ENCODE measurements at places on chromosomes 5 and 9. TPM values are rescaled to one million over a fixed set of nuclear protein-coding genes. Genes with fewer than 3 reads are reported as not detected.

GRCh38 chr5:50595199-50595598 is 71.2 kb upstream of the PARP8 start:
- H3K27ac ChIP-seq: no peak overlapping the region
- H3K36me3 ChIP-seq: no peaks in the 10 kb centered on the region
- H3K4me3 ChIP-seq: no peak overlapping the region
- no peaks in the 10 kb centered on the region for H3K27me3 ChIP-seq

Gene PCDHGC4
- not detected for polyA plus RNA-seq

- H3K36me3 ChIP-seq: no peaks in the 10 kb centered on the region
- H3K4me3 ChIP-seq: no peak overlapping the region
- no peak overlapping the region for H3K27ac ChIP-seq
- no peaks in the 10 kb centered on the region for H3K27me3 ChIP-seq
- H3K4me1 ChIP-seq: peaks cover 14% of the 10 kb centered on the region
Measured at GRCh38 chr9:134187110-134187531, 22.8 kb upstream of the RNU6ATAC start.

Gene CCDC112
- 3.6 TPM for polyA plus RNA-seq

Gene SLC36A2
- not detected for polyA plus RNA-seq

DNA sequence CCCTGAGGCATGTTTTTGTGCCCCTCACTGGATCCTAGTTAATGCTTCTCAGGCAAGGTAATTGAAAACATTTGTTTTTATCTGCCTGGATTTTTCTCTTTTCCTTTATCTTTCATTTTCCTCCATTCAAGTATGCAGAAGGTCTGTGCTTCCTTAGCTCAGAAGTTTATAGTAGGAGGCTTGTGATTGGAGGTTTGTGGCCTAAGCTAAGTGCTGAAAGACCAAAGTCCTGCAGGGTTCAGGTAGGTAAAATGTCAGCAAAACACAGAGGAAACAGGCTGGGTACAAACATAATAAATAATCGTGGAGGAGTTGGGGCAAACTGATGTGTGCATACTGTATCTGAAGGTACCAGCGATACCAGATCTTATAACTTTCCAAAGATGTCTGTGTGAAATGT is 230.9 kb upstream of the KLF4 start:
- no peak for DNase-seq
- no peak overlapping the region for H3K27ac ChIP-seq
- H3K27me3 ChIP-seq: no peaks in the 10 kb centered on the region
- no peaks in the 10 kb centered on the region for H3K4me1 ChIP-seq
- no peaks in the 10 kb centered on the region for H3K36me3 ChIP-seq

DNA sequence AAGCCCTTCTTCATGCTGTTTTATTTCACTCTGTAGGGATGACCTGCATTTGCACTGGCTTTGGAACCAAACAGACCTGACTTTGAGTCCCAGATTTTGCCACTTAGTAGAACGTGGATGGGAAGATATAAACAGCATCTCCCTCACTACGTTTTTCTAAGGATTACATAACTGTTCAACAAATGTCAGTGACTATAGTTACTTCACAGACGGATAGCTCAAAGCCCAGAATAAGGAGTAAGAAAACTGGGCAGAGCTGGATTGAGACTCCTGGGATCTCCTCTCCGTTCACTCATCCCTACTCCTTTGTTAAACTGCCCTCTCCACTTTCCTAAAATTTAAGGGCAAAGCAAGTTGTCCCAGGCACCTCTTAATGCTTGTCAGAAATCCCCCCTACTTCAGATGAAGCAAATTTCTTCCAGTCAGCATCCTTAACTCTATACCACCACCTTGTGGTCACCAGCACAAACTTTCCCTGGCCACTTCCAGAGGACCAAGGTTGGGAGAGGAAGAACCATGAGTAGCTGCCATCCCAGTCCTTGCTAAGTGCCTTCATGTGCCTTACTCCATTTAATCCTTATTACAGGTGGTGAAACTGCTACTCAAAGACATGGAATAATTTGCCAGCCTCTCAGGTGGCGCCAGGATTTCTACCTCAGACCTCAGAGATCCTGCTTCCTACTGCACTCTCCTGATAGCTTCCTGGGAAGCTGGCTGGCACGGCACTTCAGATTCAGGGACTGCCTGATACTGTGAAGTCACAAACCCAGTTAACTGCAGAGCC is 38.4 kb downstream of the EGR1 start:
- no peaks in the 10 kb centered on the region for H3K27me3 ChIP-seq
- H3K4me1 ChIP-seq: no peaks in the 10 kb centered on the region
- H3K4me3 ChIP-seq: no peak overlapping the region
- H3K36me3 ChIP-seq: peaks cover 22% of the 10 kb centered on the region

DNA sequence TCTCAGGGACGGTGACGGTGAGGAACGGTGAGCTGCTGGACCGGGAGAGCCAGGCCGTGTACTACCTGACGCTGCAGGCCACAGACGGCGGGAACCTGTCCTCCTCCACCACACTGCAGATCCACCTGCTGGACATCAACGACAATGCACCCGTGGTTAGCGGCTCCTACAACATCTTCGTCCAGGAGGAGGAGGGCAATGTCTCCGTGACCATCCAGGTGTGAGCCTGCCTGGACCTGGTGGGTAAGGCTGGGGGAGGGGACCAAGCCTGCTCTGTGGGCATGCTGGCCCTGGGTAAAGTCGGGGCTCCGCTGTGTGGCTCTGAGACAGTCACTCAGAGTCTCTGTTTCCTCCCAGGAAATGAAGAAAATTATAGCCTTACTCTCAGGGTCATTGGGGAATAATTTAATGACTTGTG is 29.3 kb downstream of the CDHR2 start:
- no peak overlapping the region for H3K27ac ChIP-seq
- H3K36me3 ChIP-seq: no peaks in the 10 kb centered on the region
- H3K4me1 ChIP-seq: no peaks in the 10 kb centered on the region
- no peaks in the 10 kb centered on the region for H3K27me3 ChIP-seq
- no peak overlapping the region for H3K4me3 ChIP-seq
- DNase-seq: peak; percentile 46

- no peaks in the 10 kb centered on the region for H3K27me3 ChIP-seq
- H3K4me3 ChIP-seq: no peak overlapping the region
- no peak overlapping the region for H3K27ac ChIP-seq
- H3K4me1 ChIP-seq: no peaks in the 10 kb centered on the region
- DNase-seq: no peak
Measured at GRCh38 chr5:60339691-60340201, 360.2 kb downstream of the DEPDC1B start.

GRCh38 chr5:32538031-32538547 is 47.3 kb upstream of the SUB1 start:
- H3K4me1 ChIP-seq: peaks cover under 1% of the 10 kb centered on the region
- peak overlapping the region; percentile 4 for H3K27ac ChIP-seq
- no peaks in the 10 kb centered on the region for H3K36me3 ChIP-seq
- no peak for DNase-seq
- no peak overlapping the region for H3K4me3 ChIP-seq

Gene ISL1
- polyA plus RNA-seq: not detected

- H3K36me3 ChIP-seq: no peaks in the 10 kb centered on the region
- H3K4me3 ChIP-seq: no peak overlapping the region
- no peak for DNase-seq
- H3K27me3 ChIP-seq: no peaks in the 10 kb centered on the region
- H3K4me1 ChIP-seq: no peaks in the 10 kb centered on the region
Measured at GRCh38 chr5:81767938-81768337, 17.0 kb upstream of the SSBP2 start.

GRCh38 chr5:35476797-35477196 is 140.9 kb upstream of the SPEF2 start:
- no peak overlapping the region for H3K27ac ChIP-seq
- no peaks in the 10 kb centered on the region for H3K27me3 ChIP-seq
- H3K4me1 ChIP-seq: no peaks in the 10 kb centered on the region
- no peaks in the 10 kb centered on the region for H3K36me3 ChIP-seq

Gene NRG2
- polyA plus RNA-seq: not detected

All from naive thymus-derived CD4-positive, alpha-beta T cell (primary cell).